ENCODE measurements at places on chromosomes 11 and 22. TPM values are rescaled to one million over a fixed set of nuclear protein-coding genes. Genes with fewer than 3 reads are reported as not detected.

Gene RAG2
- total RNA-seq, result 0.10 TPM

GRCh38 chr11:33674035-33674814 lies 26.4 kb downstream of the C11orf91 start:
- no peak for DNase-seq

DNA sequence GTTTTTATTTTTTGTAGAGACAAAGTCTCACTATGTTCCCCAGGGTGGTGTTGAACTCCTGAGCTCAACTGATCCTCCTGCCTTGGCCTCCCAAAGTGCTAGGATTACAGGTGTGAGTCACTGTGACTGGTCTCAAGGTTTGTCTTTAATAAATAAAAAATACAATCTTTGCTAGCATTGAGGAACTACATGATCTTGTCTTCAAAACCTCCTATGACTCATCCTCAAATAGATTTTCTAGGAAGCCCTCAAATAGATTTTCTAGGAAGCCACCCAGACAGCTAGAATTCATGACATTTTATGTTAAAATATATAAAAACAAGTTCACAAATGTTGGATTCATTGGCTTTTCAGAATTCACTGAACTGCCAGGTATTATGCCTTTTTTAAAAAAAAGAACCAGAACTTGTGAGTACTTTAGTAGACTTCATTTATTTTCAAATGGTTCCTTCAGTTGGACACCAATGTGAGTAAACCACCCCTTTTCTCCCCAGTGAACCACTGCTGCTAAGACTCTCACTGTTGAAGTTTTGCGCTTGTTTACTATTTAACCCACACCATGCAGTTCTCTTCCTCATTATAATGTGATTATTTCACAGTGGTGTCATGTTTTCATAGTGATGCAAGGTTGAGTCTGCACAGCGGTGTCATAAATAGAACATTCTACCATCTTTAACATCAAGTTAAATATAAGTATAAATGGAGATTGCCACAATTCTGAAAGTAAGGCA lies 303.9 kb downstream of the CASP12 start:
- no peak for DNase-seq

GRCh38 chr11:14645015-14645912 lies 1.7 kb downstream of the PDE3B start:
- no peak for DNase-seq

GRCh38 chr22:47628477-47629272 lies 866.2 kb downstream of the TBC1D22A start:
- DNase-seq, result no peak

Gene KRTAP5-1
- total RNA-seq, result not detected

DNA sequence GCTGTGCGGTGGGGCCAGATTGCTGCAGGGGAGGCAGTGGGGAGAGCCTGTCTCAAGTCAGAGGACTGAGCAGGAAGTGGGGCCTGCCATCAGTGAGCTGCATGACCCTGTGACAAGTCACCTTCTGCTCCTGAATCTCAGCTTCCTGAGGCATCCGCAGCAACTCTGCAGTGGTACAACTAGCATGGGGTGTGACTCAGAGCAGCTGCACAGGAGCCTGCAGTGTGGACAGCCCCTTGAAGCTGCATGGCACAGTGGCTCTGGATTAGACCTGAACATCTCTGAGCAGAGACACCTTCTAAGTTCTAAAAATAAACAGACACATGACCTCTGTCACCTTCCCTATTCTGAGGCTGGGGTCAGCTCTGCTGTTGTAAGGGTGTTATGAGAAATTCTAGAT lies 18.0 kb downstream of the FAM227A start:
- DNase-seq, result no peak

DNA sequence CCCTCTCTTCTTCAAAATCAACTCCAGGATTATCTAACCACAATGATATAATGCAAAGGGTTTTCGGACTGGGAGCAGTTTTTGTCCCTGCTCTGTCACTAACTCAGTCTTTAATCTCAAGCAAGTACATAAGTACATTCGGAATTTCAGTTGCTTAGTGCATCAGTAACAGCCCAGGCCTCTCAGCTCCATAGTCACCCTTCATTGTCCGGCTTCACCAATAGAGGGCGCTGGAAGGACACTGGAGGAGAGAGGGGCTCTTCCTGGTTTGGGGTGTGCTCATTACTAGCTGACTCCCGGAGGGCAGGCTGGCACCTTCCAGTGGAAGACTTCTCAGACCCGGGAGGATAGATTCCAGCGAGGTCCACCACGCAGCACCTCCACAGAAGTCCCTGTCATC lies 90.4 kb upstream of the PDGFD start:
- DNase-seq, result no peak

DNA sequence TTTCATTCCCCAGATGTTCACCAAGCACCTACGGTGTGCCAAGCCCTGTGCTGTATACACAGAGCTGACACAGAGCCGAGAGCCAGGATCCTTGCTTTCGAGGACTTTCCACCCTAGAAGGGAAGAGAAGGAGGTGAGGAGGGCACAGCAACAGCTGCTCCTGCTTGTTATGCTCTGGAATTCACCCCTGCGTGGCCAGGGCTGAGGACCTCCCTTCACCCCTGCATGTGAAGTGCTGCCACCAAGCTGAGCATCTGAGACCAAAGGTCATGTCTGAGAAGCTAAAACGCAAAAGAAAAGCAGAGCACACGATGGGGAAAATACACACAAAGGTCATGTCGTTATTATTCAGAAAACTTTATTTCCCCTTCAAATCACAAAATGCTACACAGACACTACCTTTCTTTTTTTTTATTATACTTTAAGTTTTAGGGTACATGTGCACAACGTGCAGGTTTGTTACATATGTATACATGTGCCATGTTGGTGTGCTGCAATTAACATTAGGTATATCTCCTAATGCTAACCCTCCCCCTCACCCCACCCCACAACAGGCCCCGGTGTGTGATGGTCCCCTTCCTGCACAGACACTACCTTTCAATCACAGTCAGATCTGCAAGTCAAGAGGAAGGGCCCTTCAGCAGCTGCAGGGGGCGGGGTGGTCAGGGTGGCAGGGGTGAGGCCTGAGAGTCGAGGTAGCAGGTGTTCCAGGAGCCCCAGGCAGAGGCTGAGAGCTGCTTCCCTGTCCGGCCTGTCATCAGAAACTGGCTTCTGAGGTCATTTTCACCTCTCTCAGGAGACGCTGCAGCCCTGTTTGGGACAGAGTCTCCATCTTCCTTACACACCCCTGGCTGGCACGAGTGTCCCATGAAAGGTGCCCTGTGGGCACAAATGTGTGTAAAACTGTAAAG lies 40.1 kb upstream of the PRR5 start:
- DNase-seq, result no peak

DNA sequence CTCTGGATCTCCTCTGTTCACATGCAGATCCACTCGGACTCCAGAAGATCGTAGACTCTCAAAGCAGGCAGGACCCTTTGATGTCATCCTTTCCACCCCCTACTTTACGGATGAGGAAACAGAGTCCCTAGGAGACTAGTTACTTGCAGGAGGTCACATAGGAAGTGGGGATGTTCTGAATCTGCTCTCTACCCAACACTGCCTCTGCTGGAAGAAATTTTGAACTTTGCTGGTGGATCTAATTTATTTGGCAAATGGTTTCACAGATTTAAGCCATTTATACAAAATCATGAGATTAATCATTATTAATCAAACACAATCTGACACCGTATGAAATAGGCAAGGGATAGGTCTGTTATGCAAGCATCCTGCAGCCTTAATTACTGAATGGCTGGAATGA lies 55.0 kb upstream of the USP47 start:
- no peak for DNase-seq

Gene MUC15
- not detected for total RNA-seq

Gene PATZ1
- 18.6 TPM for total RNA-seq

GRCh38 chr11:94151903-94152677 lies 23.4 kb downstream of the PANX1 start:
- DNase-seq, result peak; percentile 76

Gene MMP12
- total RNA-seq, result not detected

DNA sequence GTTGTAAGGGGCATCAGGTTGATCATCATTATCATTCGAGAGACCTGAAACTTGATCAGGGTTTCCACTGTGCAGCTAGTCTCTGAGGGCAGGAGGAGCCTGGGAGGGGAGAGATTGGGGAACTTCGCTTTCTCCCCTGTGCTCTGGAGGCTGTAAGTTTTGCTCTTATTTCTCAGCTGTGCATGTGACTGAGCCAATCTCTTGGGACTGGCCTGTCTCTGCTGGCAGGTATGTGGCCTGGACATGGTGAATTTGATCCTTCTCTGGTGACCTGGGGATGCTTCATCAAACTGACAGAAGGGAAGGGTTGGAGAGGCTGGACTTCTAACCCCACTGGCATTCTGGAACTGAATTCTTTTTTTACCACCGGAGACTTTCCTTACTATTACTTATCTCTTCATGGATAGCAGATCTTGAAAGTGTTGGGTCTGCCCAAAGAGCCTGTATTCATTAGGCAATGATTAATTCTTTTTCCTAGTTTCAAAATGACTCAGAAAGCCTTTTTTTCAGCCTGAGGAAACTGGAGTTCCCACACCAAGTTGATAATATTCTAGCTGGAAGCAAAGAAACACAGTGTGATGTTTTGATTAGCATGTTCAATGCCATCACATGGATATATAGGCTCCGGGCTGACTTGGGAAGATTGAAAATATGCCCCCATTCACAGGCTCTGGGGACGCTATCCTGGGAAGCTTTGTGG lies 36.5 kb downstream of the TSPAN18 start:
- DNase-seq, result no peak

GRCh38 chr11:62666259-62666926 lies 1.3 kb downstream of the CSKMT start:
- no peak for DNase-seq

Gene PLAAT2
- not detected for total RNA-seq

DNA sequence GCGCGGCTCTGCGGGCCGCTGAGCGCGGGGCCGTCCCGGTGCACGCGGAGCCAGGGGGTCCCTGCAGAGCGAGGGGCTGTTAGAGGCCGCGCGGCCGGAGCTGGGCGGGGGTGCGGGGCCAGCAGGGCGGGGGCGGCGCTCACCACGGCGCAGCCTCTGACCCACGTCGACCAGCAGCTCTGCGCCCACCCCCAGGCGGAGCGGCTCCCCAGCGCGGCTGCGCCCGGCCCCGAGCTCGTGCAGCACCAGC lies 385 bp upstream of the SCO2 start:
- no peak for DNase-seq

DNA sequence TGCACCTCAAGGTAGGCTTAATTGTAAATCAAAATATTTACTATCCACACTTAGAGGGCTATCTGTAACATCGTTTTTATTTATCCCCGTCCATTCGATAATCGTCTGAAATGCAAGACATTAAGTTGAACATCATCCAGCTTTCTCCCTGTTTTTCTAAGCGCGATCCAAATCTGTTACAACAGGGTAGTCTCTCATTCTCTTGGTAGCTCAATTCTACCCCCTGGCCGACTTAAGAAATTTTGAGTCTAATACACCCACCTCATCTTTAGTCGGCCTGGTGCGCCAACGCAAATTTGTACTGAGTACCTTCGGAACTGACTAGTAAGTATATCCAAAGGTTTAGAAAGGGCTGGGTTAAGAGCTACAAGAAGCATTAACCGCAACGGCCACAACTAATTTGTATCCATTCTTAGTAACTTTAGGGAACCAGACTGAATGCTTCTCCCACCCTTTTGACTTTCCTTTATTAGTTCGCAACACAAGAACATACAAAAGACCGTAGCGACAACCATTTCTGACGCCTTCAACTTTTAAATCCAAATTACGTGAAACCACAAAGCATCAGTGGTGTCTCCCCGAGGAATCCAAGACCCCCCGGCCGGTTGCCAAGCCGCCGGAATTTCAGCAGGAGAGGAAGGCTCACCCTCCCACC lies 1.0 kb upstream of the ZNF143 start:
- DNase-seq, result no peak

Gene UBQLN3
- total RNA-seq, result not detected

Gene MPPED2
- not detected for total RNA-seq

DNA sequence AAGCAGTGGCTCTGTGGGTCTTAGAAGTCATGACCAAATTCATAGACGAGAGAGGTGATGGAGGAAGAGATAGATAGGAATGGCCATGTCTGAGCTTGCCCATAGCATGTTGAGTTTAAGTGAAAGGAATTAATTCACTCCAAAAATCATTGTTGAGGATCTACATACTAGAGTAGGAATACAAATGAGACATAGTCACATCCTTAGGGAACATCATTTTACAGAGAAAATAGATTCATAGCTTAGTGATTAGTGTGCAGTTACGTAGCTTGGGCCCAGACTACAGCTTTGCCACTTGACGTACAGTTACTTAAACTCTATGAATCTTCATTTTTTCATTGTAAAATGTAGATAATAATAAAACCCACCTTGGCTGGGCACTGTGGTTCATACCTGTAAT lies 21.4 kb upstream of the BMAL1 start:
- no peak for DNase-seq

Gene GLYATL1
- total RNA-seq, result not detected

DNA sequence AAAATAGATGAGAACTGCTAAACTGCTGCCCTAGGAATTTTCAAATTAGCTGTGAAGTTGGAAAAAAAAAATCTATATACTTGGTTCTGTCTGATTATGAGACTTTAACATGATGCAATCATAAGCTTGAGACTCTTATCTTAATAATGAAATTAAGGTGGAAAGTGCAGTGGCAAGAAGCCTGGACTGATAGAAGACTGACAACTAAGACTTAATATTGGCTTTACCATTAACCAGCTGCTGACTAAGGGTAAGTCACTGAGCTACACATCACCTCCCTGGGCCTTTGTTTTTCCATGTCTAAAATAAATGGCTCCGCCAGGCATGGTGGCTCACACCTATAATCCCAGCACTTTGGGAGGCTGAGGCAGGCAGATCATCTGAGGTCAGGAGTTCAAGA lies 56.9 kb downstream of the SLC35F2 start:
- DNase-seq, result no peak

Gene DUSP8
- total RNA-seq, result 5.5 TPM

DNA sequence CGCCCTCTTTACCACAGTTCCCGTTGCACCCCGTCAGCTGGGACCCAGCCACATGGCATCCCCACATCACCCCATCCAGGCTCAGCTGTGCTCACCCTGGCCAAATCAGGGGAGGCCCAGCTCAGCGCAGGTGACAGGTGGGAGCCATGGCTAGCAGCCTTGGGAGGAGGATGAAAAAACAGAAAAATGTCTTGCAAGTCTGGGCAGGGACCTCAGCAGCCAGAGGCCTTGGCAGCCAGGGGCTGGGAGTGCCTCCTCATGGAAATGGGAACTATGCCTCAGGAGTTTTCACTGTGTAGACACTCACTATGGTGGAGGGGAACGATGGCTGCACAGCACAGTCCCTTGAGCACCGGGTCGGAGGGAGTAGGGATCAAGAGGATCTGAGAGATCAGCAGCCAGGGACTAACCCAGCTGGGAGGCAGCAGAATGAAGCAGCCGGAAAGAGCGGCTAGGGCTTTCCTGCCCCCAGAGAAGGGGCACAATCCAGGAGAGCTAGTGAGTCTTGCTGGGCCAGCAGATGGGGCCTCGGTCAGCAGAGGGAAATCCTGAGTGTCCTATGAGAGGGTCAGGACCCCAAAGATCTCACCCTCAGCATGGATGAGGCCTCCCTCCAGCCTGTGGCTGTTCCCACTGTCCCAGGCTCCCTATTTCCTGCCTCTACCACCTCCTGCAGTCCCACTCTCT lies 6.2 kb upstream of the FTH1 start:
- DNase-seq, result no peak

GRCh38 chr11:8426076-8426475 lies 162.4 kb upstream of the LMO1 start:
- DNase-seq, result no peak

GRCh38 chr22:39967996-39968972 lies 8.1 kb downstream of the TMA7B start:
- DNase-seq, result no peak

GRCh38 chr11:64459609-64460008 lies 100.6 kb downstream of the RPS6KA4 start:
- DNase-seq, result no peak

- DNase-seq, result no peak
These were observed 57.6 kb downstream of the FBXO7 start for GRCh38 chr22:32531931-32532819.

All from Panc1 (cell line).